ENCODE measurements at places on chromosomes 4 and X.

- no peak for DNase-seq
These were observed 357.4 kb downstream of the STIM2 start for GRCh38 chr4:27218013-27218412.

DNA sequence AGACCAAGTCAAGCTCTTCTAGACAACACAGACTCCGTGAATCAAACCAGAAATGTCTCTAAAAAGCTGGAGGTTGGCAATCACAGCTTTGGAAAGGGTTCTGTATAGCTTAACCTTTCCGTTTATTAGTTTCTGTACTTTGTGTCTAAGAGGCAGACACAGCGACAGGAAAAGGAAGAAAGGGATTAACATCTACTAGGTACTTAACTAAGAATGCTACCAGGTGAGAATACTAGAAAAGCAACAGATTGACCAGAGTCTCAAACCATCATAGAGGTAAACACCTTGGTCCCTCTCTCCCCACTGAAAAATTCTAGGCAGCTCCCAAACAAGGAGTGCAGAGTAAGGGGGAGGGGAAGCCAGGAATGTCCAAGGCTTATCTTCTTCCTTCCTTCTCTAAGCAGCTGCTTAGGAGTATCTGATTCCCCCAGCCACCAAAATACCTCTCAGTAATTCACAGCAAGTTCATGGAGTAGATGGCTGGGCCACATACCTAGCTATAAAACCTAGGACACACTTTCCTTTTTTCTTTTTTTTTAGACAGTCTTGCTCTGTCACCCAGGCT lies 80.8 kb downstream of the APBB2 start:
- peak; percentile 23 for DNase-seq

- DNase-seq, result no peak
These were observed 275.0 kb upstream of the CLNK start for GRCh38 chr4:10959586-10959985.

DNA sequence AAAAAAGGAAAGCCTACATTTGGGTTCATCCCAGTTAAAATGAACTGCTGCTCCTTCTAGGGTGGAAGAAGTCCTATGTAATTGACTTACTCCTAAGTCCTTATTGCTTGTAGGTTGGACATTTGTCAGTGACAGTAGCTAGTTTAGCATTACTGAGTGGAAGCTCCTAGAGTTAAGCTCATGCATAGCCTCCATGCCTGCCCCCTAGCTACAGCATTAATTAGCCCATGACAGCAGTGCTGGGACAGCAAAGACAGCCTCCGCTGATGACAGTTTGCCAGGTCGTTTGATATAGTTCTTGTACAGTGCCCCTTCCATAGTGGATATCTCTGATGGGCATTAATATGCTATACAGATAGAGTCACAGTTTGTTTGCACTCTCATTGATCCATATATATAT lies 18.7 kb upstream of the GALNTL6 start:
- DNase-seq, result no peak

DNA sequence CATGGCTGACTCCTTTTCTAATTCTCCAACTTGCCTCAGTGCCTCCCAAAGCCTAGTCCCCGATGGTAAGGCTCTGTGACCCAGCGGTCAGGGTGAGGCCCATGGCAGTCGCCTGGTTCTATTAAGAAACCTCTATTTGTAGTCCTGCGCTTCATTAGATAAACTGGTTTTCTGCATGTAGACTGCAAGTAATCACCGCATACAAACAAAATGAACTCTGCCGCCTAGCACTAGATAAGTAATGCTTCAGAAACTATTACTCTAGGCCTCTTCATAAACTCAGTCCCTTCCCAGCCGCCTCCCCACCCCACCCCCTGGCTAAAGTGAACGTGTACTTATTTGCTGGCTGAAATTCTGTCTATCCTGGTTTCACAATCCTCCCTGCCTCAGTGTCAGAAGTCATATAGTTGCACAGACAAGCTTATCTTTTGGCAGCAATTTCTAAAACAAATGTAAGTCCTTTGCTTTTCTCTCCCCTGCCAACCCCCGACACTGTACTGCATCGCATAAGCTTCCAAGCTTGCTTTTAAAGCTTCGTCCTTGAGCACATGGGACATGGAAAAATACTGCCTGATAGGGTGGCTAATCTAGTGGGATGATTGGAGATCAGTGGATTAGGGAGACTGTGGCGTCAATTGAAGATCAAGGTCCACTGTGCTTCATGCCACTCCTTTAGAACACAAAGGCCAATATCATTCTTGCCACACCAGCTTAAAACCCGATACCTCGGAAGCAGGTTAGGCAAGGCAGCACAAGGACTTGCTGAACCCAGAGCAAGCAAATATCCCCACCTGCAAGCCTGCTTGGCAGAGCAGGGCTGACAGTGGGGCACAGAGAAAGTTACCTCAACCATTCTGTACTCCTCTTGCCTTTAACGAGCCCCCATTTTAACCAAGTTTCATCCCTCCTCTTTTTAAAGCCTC lies 125.8 kb downstream of the IRF2 start:
- DNase-seq, result no peak

- DNase-seq, result no peak
These were observed 7.8 kb upstream of the CTAG2 start for GRCh38 chrX:154661170-154661569.

- peak; percentile 4 for DNase-seq
These were observed 331.1 kb downstream of the GPAT3 start for GRCh38 chr4:83866834-83867621.

- DNase-seq, result no peak
These were observed 19.0 kb upstream of the PDE5A start for GRCh38 chr4:119647558-119647957.

DNA sequence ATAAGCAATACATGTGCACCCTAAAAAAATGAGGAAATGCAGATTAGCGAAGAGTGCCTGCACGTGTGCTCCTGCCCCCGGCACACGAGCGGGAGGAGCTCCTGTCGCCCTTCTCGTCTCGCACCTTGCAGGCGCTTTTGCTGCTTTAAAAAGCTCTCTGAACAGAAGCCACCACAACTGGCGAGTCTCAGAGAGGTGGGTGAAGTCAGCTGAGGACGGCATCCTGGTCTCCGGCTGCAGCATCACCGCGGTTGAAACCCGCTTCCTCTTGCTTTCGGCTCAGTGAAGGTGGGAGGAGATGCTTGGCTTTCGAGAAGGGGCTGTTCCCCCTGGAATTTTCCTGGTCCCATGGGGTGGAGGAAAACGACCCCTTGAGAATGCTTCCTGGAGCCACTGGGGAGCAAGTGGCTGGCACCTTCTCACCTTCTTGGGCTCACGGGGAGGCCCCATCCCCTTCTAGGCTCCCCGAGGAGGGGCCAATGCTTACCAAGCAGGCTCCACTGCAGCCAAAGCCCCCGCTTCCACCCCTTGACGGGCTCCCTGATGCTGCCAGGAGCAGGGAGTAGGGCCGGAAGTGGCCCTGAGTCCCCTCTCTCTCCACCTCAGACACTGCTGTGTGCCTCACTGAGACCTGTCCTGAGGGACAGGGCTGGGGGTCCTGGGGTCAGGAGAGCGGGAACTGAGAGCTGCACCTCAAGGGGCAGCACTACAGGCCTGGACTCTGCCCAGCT lies 29.2 kb upstream of the MXD4 start:
- DNase-seq, result no peak

DNA sequence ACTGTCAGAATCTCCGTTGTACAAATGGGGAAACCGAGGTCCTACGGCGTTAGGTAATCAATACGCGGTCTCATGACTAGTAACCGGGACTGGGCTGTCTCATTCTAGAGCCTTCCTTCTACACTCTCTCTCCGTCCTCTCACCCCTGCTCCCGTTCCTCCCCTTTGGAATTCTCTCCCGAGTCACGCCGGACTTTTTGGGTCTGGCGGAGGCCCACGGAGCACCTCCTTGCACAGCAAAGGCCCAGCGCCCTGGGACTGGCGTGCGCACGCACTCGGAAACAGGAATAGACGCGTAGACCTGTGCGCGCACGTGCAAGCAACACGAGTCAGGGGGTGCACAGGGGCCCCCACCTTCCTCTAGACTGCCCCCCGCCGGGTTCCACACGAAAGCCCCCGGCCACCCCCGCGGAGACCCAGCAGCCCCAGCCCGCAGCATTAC lies 361 bp downstream of the QDPR start:
- peak; percentile 46 for DNase-seq

GRCh38 chr4:52507774-52508173 lies 151.3 kb downstream of the USP46 start:
- DNase-seq, result no peak

GRCh38 chrX:17622331-17622730 lies 115.0 kb upstream of the SCML1 start:
- DNase-seq, result no peak

DNA sequence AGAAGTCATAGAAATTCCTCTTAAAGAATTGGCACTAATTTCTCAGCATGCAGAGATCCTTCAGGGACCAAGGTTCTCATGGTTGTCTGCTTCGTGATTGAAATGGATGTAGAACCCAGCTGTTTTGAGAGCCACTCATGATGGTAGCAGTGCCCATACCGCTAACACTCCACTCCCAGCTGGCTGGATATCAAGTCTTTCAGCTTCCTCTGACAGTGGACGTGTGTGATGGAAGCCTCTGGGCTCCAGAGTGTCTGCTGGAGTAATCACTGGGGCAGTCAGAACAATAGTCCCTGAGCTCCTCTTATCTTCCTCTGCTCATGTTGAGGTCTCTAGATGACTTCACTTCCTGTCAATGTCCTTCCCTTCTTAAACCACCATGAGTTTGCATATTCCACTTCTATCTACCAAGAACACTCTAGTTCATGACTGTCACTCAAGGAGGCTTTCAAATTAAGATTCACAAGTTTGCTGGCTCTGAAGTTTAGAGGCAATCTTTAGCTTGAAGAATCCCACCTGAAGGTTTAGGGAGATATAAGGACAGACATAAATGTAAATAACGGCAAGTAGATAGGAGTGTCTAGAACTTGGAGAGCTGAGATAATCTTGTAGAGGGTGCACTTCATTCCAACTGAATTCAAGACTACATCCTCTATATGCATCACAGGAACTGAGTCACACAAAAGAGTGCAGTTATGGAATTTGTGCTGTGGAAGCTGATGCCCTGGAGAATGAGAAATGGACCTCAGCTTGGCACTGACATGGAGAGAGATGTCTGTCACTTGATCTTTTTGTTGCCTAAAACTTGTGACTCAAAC lies 64.5 kb upstream of the WDR1 start:
- no peak for DNase-seq

- no peak for DNase-seq
These were observed 32.5 kb downstream of the COX18 start for GRCh38 chr4:73037057-73037456.

DNA sequence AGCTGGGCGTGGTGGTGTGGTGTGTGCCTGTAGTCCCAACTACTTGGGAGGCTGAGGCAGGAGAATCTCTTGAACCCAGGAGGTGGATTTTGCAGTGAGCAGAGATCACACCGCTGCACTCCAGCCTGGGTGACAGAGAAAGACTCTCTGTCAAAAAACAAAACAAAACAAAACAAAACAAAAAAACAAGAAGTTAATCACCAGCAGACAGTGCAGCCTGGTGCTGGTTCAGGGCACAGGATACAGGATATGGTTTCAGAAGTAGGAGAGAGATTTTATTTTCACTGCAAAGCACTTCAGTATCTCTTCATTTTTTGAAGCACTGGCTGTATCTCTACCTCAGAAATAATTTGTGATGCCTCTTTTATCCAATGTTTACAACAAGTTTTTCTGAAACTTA lies 1222.9 kb upstream of the PRKX start:
- no peak for DNase-seq

GRCh38 chr4:81255524-81255923 lies 40.5 kb upstream of the PRKG2 start:
- no peak for DNase-seq

- DNase-seq, result no peak
These were observed 29.3 kb downstream of the CRMP1 start for GRCh38 chr4:5863461-5864113.

DNA sequence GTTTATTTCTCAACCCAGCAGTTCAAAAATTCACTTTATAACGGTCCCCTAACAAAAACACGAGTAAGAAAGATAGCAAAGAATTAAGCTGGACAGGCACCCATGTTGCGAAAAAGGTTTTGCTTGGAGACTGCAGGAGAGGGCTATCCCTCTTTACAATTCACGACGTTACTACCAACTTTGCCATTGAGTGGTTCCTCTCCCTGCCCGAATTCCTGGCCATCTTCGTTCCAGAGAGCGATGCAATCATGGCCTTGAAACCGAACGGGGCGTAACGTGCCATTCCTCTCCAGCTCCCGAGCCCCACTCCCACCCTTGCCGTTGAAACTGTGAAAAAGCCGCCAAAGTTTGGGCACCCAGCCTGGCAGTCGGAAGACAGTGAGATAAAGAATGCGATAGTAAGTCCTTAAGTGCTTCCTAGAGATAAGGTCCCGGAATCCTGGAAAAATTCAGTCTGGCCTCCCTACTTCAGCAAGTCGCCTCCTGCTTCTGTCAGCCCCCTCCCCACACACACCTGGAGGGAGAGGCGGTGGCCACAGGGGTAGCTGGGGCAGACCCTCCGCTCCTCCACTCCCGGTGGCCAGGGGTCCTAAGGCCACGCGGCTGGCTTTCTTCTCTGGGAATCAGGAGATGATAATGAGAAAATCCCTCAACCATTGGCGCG lies 65.2 kb downstream of the FBXO8 start:
- no peak for DNase-seq

GRCh38 chrX:118975831-118976598 lies 1.6 kb downstream of the LONRF3 start:
- DNase-seq, result peak; percentile 38

DNA sequence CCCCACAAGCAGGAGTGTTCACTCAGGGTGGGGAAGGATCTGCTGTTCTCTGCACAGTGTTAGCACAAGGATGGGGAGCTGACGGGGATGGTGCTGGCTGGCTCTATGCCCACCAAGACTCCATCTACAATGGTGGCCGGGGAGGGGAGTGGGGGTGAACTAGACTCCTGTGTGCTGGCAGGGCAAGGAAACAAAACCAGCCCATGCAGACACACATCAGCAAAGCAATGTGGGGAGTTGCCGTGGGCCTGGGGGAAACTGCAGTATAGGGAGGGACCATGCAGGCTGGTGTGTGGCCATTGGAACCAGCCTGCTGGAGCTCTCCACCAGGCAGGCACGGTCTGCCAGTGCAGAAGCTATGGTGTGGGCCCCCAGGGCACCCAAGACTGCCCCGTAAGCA lies 195.1 kb downstream of the PWWP3B start:
- no peak for DNase-seq

- no peak for DNase-seq
These were observed 132.4 kb downstream of the MAGEC1 start for GRCh38 chrX:142036116-142036515.

GRCh38 chr4:186020793-186021407 lies 48.1 kb upstream of the TLR3 start:
- no peak for DNase-seq

- DNase-seq, result no peak
These were observed 114.0 kb downstream of the BCOR start for GRCh38 chrX:39983715-39984114.

GRCh38 chr4:8907596-8908205 lies 36.1 kb upstream of the HMX1 start:
- no peak for DNase-seq
